ENCODE measurements at places on chromosomes 3 and 15.

- no peak for DNase-seq
Measured at GRCh38 chr3:81214631-81215030, 546.8 kb downstream of the GBE1 start.

GRCh38 chr15:51849860-51850259, 20.4 kb downstream of the TMOD3 start:
- DNase-seq = no peak

GRCh38 chr3:127734754-127735473, 62.2 kb downstream of the ABTB1 start:
- DNase-seq = no peak

GRCh38 chr15:37134699-37135131, 34.4 kb upstream of the MEIS2 start:
- DNase-seq = no peak
